Right renal pelvis (tissue), 4 donors: ENCODE measurements at places on chromosomes 2 and 18.

DNA sequence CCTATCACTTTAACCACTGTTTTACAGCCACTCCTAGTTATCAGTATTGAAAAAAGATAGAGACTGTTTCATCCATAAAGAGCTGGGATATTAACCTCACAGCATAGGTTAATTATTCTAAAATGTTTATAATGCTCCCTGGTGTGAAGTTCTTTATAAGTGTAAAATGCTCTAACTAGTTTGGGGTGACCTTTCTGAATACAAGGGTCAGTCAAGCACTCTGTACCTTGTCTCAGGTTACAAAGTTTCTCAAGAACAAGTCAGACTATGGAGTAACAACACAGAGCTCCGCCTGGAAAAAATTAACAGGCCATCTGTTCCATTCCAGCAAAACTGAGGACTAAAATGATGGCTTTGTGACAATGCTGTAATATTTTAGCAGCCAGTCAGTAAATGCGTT, 107.4 kb downstream of the NOL4 start:
- no peak for DNase-seq

- no peak for DNase-seq
These were observed 15.4 kb upstream of the SLC25A52 start for GRCh38 chr18:31776093-31776492.

DNA sequence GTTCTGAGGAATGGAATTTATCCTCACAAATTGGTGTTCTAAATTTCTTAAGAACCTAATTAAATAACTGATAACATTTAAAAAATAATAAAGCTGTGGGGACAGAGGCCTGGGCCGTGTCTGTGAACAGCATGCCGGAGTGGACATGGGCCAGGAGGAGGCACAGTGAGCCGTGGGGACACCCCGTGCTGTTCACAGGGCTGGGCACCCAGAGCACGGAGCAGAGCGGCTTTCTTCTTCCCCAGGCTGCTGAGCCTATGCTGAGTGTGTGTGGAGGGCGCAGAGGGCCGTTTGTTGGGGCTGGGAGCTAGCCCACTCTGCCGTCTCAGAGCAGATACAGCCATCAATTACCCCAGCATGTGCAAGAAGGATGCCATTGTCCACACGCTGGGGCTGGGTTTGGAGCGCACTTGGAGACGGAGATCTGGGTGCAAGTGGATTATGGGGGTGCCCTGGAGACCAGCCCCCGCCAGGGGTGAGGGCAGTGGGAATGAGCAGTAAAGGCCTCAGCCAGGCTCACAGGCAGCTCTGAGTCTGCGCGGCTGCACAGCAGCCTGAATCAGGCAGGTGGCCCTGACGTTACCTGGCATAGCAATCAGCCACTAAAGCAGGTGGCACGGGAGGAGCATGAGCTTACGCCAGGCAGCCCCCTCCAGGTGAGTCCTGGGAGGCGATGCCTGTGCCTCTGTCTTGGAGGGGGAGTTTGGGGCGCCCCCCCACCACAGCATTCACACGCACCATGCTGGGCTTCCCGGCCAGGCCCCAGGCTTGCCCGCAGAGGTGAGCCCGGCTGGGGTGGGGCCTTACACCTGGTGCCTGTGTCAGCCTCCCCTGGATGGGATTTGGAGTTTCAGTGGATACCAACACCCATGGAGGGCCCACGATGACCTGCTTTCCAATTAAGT, 52.1 kb upstream of the SLC66A3 start:
- no peak for DNase-seq

DNA sequence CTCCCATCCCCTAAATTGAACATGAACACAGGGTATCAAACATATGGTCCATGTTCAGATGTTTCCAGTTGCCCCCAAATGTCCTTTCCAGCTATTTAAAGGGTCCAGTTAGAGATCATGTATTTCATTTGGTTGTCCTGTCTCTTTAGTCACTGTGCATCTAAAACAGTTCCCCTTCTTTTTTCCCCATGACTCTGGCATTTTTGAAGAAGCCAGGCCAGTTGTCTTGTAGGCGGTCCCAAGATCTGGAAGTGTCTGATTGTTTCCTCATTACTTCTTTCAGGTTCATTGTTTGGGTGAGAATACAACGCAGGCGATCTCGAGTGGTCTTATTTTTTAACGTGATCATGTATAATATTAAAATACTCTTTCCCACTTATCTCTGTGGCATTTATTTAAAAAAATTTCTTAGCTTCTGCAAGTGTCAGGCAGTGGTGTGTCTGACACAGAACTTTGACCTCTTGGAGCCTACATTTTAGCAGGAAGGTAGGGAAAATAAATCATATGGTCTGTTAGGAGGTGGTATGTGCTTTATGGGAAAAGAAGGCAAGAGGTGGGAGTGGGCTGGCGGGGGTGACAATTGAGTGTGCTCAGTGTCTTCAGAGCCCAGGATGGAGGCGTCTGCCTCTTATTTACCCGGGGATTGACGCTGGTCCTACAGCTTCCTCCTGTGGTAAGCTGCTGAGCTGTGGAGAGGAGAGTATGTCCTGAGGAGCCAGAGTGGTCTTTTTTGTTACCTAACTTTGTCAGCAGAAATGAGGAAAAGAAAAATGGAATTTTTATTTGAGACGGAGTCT, 8.1 kb downstream of the RAB31 start:
- no peak for DNase-seq

GRCh38 chr2:96701636-96702035, 38.2 kb downstream of the LMAN2L start:
- no peak for DNase-seq

DNA sequence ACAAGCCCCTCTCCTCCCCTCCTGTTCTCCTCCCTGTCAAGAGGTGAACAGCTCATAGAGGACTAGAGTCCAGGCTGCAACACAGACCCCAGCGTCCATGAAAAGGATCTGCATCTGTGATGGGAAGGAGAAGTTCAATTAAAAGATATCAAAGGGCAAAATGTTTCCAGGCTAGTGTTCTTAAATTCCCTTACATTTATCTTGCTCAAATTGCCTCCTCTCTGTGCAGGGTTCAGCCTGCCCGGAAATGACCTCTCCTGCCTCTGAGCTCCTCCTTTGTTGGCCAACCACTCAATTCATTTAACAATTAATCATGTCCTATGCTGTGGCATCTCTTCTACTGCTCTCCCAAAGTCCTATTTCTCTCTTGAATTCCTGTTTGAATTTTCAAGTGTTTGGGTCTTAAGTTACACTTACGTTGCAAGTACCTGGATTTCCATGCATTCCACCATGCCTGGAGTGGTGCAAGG, 105.3 kb downstream of the TSN start:
- DNase-seq: no peak

DNA sequence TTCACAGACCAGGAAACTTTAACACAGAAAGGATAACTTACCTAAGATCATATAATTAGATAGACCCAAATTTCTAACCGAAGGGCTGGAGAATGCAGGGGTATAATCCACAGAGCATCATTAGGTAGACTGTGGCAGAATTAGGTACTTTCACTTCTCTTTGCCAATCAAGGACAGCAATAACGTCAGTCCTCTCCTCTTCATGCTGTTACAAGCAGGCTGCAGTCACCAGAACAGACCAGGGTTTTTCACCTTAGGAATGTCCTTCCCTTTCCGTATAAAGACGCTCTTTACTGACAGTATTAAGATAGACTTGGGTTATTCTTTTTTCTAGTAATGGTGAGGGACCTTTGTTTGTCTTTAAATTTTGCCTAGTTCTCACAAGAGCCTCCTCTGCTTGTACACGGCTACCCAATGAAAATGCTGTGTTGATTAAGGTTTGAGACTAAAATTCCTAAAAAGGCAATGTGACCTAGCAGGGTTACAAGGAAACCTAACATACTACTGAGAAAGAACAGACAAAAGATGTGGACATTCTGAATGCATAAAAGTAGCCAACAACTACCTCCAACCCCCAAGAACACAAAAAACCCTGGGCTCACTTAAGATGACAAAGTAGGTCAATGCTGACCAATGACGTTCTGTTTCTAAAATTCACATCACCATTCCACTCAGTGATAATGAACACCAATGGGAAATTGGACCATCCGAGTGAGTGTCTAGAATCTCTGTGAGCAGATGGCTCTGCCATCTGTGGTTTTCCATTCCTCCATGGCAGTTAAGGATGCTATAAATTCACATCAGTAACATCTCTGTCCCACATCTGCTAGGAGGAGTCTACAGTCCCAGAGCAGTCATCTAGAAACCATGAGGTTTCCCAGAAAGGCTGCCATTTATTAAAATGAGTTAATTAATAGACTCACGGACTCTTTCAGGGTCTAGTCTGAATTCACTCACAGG, 2.1 kb downstream of the PDIA6 start:
- no peak for DNase-seq

GRCh38 chr18:213966-214365, 53.9 kb downstream of the THOC1 start:
- DNase-seq: no peak

DNA sequence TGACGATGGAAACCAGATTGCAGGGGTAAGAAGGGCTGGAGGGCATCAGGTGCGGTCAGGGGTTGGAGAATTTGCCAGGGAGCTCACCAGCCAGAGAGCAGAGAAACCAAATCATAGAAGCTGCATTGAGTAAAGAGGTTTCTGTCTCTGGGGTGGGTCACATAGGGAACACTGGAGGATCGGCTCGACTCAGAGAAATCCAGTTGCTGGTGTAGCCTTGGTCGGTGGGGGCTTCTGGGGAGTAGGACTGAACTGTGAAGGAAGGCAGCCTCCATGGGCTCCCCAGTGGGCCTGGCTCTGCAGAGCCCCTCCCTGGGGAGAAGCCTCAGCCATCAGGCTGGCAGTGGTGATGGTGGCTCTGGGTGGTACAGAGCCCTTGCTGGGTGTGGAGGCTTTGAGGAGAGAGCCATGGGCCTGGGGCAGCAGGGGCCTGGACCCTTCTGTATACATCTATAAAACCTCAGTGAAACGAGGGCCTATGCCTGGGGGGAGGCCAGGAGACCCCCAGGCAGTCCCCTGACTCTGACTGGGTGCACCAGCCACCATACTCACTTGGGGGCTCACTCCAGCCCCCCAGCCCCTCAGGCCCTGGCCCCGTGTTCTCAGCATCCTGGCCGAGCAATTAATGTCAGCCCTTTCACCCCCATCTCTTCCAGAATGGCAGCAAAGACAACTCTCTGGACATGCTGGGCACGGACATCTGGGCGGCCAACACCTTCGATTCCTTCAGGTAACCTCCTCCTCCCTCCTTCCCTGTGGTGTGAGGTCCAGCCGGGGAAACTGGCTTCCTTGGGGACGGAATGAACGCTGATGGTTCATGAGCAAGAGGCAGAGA, 124.5 kb downstream of the CTIF start:
- DNase-seq: no peak

DNA sequence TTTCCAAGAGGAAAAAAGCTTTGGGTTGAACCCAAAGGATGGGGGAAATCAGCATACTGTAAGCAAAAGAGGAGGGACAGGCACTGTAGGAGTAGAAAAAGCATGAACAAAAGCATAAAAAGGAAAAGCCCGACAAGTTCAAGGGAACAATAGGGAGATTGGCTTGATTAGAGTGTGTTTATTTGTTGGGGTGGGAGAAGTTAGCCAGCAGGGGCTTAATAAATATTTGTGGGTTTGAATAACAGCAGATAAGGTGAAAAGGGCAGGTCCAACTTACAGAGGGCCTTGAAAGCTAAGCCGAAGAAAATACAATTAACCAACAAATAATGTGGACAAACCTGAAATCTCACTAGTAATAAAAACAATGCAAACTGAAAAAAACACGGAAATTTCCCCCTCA, 126.7 kb downstream of the THADA start:
- DNase-seq: no peak

DNA sequence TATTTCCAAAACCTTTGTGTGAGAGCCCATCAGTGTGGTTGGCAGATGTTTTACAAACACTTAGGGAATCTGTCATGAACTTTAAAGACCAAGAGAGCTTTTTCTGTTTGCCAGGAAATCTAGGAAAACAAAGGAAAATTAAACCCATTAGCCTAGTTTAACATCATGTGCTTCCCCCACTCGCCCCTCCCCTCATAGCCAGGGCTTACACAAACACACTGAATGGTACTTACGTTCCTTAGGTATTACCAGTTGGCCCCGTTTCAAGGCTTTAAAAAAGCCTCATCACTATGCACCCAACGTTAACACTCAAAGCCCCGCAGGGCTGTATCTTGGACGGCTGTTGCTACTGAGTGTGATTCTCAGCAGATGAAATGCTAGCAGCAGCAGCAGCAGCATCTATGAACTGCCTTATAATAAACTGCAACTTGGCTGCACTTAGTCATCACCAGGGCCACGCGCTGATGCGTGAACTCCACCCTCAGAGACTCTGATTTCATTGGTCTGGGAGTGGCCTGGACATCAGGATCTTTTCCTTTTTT, 20.1 kb upstream of the TTC39C start:
- no peak for DNase-seq

GRCh38 chr2:10245021-10245420, 57.7 kb upstream of the HPCAL1 start:
- DNase-seq: no peak

DNA sequence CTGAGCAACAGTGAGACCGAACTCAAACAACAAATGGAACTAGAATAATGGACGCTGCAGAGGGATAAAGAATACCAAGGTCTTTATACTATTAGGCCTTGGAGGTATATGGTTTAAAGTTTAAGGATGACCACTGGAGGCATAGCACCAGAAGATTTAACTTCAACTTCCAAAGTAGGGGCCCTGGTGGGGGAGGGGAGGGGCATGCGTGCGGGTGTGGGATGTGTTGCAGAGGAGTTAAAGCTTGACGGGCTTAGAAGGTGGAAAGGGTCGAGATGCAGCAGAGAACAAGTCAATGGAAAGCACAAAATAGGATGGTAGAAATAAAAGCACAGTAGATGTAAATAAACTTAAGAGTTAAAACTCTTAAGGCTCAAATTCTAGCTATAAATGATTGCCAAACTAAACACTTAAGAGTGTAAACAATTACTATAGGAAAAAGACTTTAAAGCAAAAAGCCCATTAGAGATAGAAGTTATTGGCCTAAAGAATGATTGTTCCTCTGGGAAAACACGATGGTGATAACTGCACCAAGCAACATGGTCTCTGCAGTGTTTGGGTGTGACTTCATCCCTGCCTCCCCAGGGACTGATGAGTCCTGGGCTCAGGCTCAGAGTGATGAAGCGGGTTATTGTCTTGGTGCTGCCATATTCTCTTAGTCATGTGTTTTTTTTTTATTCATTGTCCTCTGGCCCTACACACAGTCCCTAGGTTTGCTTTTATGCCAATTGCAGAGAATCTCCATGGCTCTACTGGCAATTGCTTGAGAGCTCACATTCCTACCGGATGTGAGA, 13.0 kb downstream of the RRM2 start:
- no peak for DNase-seq

DNA sequence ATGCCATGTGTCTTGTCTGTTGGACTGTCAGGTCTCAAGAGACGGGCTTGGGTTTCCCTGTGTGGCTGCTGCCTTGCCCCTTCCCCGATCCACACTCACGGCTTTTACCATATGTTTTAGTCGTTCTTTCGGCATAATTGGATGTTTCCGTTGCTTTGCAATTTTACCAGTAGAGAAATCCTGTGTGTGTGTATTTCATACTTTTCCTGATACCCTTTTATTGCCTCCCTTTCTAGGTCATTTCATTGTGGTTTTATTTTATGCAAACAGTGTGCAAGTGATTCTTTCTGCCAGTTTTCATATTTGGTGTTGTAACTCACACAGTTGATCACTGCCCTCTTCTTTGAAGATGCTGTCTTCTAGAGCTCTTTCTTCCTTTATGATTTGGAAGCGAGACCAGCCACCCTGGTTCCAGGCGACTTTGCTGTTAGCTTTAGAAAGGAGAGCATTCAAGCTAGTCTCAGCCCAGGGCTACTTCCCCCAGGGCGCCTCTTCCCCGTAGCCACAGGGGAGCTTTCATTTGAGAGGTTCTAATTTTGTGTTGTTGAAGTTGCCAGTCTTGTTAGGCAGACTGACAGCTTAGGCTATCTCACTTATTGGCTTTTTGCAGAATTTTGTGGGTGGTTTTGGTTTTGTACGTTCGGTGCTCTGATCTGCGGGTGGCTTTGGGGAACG, 17.0 kb downstream of the SH3BP4 start:
- no peak for DNase-seq
